Endothelial cell of coronary artery (primary cell): ENCODE measurements at places on chromosomes 11 and 22. TPM values are rescaled to one million over a fixed set of nuclear protein-coding genes. Genes with fewer than 3 reads are reported as not detected.

Gene RAB3IL1
- total RNA-seq, result 0.38 and 0.45 TPM in 2 replicates

Gene ANO5
- total RNA-seq, result 0.81 and 1.2 TPM in 2 replicates

Gene CHCHD10
- 4.3 and 8.4 TPM in 2 replicates for total RNA-seq

Gene APOL5
- total RNA-seq, result not detected in 2 replicates
